ENCODE measurements at places on chromosomes 1 and 21.
A peak's percentile ranks its signal among the peaks of the same experiment; 100 is the strongest.

DNA sequence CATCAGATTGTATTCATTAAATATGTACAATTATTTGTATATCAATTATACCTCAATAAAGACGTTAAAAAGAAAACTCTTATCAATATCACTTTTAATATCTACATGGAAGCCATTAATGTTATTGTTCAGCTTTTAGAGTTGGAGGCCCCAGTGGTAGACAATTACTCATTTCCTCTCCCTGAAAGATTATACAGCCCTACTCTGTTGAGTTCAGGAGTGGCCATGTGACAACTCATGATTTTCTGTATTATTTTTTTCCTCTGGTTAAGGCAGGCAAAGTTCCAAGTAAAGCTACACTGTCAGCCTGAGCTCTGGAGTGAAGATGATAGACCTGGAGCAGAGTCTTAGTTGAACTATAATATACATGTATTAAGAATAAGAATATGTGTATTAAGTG is 247.9 kb upstream of the B3GALT2 start:
- no peak for DNase-seq

- no peak for DNase-seq
Measured at GRCh38 chr1:244800821-244801220, 34.6 kb upstream of the COX20 start.

DNA sequence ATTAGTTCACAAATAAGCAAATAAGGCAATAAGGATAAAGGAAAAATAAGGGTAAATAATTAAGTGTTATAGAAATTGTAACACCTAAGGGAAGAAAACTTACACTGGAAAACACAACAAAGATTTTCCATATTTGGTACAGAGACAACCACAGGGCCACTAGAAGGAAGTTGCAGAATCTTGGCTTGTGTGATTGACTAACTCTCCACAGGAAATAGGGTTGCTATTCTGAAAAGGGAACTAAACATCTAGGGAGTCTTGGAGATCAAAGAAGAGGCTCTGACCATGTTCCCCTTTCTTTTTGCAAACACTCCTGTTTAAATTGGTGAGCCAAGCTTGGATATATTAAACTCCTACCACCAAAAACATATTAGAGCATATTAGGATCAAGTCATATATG is 59.1 kb downstream of the APCS start:
- DNase-seq, result no peak

DNA sequence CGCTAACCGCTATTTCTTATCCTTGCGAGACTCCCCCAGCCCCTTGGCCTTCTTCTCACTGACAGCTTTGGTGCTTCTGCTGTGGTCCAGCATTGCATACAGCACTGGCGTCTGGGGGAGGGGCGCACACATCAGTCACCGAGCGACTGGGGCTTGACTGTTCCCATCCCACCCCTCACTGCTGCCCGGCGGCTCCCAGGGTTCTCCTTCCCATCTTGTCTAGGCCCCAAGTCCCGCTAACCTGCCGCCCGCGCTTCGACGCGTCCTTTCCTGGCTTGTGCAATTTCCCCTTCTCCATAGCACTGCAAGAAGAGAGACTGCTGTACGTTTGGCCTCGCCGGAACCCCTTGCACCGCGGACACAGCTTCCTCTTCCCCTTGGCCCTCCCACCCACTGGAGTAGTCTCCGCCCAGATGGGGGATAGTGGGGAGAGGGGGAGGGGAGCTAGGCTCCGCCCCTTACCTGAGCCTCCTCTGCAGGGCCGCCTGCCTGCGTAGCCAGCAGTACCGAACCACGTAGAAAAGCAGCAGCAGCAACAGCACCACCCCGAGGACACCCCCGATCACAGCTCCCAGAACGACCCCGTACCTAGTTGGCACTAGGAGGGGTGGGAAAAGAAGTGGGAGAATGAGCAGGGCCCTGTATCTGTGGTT is 3.8 kb downstream of the MPZ start:
- peak; percentile 88 for DNase-seq

DNA sequence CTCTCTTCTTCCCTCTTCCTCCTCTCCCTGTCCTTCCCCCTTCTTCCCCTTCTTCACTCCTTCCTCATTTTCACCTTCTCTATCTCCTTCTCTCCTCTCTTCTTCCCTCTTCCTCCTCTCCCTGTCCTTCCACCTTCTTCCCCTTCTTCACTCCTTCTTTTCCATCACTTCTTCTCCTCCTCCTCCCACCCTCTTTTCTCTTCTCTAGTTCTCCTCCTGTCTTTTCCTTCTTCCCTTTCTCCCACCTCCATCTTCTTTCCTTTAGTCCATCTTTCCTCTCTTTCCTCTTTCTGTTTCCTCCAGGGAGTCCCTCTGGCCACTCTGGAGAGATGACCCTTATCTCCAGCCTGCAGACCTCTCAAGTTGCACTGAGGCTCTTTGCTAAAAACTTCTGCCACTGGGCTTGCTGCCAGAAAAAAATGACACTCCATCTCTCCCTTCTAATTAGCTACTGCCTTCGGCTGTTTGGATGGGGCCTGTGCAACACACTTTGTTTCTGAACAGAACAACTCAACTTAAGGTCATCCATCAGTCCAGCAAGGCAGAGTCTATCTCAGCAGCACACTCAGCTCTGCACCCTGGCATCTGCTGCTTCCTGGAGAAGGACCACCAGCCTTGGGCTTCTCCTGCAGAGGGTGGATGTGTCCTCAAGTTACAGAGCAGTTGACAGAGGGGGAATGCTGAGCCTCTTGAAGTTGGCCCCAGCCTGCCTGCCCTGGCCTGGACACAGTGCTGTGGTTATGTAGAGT is 538.8 kb downstream of the MATN1 start:
- DNase-seq, result no peak

GRCh38 chr1:25461849-25462248 is 31.2 kb downstream of the MACO1 start:
- no peak for DNase-seq

DNA sequence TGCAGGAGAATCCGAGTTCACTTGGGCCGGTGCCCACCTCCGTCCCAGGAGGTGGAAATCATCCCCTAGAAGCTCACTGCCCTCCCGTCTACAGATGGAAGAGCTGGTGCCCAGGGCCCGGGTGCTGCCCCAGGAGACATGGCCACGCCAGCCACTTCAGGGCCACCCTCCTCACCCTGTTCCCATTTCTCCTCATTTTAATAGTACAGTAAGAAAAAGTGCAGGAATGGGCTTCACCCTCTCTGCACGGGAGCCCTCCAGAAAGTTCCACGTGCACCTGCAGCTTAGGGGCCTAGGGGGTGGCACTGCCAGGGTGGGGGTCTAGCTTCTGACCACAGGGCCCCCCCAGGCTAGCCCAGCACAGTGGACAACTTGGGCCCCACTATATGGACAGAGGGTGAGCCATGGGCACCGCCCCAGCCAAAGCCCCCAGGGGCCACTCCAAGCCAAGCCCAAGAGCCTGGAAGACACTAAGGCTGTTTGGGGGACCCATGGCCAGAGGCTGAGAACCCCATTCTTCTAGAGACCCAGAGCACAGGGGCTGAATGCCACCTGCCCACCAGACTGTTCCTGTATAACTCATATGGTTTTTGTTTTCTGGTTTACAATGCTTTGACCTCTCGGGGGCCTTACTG is 3.4 kb upstream of the FTCD start:
- DNase-seq, result no peak

DNA sequence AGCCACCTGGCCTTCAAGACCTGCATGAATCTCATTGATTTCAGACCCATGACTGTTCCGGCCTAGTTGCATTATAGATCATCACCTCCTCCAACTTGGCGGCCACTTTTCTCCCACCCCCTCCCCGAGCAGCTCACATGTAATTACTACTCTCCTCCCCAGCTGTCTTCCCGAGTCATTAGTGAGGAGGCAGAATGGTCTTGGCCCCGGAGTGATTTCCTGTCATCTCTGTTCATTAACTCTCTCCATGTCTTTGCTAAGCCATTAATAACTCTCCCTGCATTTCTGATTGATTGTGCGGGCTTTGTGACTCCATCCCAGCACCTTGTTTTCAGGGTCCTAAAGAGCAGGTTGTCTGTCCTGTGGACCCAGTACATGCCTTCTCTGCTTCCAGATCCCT is 75.6 kb upstream of the CNTN2 start:
- no peak for DNase-seq

DNA sequence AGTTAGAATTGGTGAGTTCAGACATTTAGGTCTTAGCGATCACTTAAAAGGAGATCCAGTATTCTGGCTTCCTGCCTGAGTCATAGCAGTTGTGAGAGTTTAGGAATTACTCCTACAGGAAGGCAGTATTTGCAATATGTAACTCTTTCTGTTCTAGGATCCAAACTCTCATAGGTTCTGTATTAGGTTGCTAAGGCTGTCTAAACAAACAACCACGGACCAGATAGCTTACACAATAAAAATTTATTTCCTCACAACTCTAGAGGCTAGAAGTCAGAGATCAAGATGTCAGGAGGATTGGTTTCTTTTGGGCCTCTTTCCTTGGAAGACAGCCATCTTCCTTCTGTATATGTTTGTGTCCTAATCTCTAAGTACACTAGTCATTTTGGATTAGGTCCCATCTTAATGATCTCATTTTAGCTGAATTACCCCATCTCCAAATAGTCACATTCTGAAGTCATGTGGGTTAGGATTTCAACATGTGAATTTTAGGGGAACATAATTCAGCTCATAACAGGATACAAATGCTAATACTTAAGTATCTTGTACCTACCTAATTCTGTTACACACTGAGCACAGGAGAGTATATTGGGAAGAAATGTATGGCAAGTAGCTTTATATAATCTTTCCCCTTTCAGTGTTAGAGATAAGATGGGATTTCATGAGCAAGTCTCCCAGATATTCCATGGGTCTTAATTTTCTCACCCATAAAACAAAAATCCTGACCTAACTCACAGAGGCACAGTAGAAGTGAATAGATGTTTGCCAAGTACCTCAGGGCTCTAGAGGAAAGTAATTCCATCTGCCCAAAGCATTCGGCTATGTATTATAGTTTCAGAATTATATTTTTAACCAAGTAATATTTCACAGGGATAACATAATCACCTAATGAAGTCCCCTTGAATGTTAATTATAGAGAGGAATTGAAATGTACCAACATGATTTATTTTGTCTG is 144.4 kb downstream of the PTBP2 start:
- no peak for DNase-seq

GRCh38 chr1:111591937-111592336 is 27.7 kb upstream of the RAP1A start:
- DNase-seq, result no peak

DNA sequence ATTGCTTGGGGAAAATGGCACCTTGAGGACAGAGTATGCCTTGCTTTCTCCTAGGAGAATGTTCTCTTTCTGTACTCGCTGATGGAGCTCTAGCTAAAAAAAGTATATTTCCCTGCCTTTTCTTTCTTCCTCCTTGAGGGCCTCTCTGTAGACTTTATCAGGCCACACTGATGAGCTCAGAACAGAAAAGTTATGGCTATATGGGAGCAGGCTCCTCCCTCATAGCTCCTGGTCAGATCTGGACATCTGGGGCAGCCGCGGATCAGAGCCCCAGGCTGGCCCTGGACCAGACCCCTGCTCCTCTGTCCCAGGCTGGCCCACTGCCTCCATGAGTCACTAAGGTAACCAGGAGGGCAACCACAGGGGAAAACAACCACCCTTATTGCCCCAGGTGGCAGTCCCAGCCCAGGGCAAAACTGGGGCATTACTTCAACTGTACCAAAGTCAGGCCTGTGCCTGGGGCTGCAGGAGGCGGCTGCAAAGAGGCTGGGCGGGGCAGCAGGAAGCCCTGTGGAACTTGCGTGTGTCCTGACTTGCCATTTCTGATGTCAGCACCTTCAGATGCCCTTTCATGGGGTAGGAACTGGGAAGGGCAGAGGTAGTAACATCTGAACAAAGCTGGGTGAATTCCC is 26.3 kb upstream of the ZNF648 start:
- peak; percentile 20 for DNase-seq

DNA sequence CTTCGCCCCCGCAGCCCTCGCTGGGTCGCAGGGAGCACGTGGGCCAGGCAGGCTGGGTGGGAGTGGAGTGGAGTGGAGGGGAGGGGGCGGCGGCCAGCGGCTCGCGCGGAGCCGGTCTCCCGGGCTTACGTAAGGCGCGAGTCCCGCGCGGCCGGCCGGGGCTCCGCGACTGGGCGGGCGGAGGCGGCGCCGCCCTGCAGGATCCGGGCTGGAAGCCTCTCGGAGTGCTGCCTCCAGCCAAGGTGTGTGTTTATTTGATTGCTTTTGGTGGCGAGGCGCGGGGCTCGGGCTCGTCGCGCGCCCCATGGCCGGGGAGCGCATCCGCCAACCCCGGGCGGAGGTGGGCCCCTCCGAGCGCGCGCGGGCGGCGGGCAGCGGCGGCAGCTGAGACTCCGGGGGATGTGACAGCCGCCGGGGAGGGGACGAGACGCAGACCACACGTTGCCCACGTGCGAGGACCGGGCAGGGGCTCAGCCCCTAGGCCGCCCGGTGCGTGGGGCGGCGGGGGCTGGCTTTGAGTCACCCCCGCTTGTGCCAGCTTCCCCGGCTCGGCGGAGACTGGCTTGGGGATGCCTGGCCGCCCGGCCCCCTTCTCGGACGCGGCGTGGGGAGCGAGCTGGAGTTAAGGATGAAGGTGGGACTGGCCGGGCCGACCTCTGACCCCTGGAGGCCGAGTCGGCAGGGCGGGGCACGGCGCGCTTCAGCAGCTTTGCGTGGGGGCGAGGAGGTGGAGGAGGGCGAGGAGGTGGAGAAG is 402 bp upstream of the AK4 start:
- DNase-seq, result peak; percentile 54

DNA sequence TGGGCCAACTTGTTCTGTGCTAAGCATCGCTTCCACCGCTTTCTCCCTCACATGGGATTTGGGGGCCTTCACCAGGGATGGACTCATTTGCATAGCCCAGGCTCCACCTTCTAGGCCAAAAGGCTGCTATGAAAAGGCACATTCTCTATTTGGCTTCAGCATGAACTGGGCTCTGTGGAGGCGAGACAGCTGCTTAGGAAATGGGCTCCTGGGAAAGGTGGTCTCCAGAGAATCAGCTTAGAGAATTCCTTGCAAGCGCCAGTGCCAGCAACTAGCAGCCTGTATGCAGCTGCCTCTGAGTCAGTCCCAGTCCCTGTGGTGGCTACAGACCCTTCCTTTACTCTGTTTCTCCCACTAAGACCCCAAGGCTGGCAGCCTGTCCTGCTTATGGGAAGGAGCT is 214.5 kb downstream of the HIVEP3 start:
- DNase-seq, result no peak

- no peak for DNase-seq
Measured at GRCh38 chr1:236748268-236748870, 46.7 kb upstream of the MTR start.
